ENCODE measurements at places on chromosomes 16 and 17. TPM values are rescaled to one million over a fixed set of nuclear protein-coding genes. Genes with fewer than 3 reads are reported as not detected.

GRCh38 chr16:87959391-87959990 lies 8.3 kb downstream of the BANP start:
- no peak for DNase-seq

Gene KRTAP2-2
- total RNA-seq: not detected

DNA sequence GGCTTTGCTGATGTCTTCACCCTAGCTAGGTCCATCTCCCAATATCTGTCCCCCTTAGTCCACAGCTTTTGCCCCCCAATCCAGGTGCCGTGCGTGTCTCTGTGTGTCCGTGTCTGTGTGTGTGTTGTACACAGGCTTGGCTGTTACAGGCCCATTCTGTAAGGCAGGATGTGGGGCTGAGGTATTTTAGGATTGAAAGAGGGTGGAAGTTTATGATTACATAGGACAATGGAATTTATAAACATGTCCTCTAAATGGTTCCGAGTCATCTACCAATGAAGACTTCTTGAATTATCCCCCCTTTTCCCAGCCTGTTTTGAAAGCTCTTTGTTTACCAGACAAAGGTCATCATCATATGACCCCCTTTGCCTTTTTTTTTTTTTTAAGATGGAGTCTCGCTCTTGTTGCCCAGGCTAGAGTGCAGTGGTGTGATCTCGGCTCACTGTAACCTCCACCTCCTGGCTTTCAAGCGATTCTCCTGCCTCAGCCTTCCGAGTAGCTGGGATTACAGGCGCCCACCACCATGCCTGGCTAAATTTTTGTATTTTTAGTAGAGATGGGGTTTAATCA lies 21.9 kb downstream of the ACE start:
- DNase-seq: peak; percentile 75

DNA sequence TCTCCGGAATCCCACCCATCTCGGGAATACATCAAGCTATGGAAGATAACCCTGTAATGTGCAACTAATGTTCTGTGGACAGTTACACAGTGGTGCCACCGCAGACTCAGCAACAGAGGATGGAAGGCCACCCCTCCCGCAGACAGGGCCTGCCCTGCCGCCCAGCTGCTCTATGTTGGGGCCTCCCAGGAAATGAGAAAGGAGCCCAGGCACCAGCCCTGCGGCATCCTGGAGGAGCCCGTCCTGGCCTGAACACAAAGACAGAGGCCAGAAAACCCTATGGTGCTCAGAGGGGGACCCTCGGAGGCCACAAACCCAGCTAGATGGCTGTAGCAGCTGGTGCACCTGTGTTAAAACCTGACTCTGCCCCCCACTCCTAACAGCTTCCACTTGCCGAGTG lies 216.1 kb upstream of the RPL38 start:
- no peak for DNase-seq

Gene CDK5R1
- 0.64 TPM for total RNA-seq

GRCh38 chr17:41329279-41329948 lies 13.9 kb upstream of the KRTAP17-1 start:
- DNase-seq: peak; percentile 51

Gene NEUROD2
- total RNA-seq: not detected

DNA sequence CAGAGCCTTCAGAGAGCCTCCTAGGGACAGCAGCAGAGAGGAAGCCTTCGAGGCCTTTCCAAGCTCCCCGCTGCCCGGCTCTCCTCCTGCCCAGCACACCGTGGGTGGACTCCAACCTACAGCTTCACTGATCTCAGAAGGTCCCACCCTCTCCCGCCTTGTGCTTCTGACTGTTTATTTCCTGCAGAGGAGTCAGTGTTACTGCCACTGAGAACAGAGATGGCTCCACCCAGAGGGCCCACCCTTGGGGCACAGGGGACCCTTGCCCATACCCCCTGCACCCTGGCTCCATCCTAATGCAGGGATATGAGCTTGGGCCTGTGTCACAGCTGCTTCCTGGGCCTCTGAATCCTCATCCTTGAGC lies 52.8 kb upstream of the TOB1 start:
- DNase-seq: no peak

Gene ZC3H18
- total RNA-seq: 12.6 TPM

All from fibroblast of villous mesenchyme (primary cell).